ENCODE measurements at places on chromosomes 4 and X.

DNA sequence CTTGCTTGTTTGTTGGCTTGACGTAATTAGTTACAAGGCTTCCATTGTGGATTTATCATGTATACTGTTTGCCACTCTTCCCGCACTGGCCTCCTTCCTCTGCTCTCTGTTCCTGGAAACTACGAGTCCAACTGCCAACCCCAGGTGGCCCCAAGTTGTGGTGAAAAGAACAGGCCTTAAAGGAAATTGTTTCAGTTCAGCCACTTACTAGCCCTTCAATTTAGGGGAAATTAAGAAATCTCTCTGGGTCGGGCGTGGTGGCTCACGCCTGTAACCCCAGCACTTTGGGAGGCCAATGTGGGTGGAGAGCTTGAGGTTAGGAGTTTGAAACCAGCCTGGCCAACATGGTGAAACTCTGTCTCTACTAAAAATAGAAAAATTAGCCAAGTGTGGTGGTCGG is 28.0 kb downstream of the RBM47 start:
- no peak for DNase-seq

DNA sequence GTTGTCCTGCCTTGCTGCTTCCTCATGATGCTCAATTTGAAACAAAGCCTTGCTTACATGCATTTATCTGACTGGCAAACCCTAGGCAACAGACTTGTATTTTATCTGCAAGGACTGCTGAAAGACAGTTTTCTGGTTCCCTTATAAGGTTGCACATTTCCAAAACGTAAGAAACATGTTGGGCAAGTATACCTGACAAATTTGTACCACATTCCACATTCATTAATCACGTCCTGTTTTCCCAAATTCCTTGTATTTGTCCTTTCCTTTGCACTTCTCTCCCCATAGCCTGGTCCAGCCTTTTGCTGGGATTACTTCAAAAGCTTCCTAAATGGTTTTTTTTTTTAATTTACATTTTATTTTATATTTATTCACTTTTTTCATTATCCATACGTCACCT is 310.1 kb downstream of the PPP3CA start:
- DNase-seq: no peak

DNA sequence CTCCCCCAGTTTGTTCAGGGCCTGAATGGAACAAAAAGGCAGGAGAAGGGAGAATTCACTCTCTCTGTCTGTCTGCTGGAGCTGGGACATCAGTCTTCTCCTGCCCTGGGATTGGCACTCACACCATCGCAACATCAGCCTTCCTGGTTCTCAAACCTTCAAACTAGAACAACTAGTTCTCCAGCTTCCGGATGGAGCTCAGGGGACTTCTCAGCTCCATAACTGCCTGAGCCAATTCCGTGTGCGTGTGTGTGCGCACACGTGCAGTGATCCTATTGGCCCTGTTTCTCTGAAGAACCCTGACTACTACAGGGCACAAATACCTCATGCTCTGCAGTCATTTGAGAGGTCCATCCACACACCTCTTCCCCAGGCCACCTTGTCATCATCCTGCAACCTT is 18.7 kb upstream of the MAN2B2 start:
- no peak for DNase-seq

DNA sequence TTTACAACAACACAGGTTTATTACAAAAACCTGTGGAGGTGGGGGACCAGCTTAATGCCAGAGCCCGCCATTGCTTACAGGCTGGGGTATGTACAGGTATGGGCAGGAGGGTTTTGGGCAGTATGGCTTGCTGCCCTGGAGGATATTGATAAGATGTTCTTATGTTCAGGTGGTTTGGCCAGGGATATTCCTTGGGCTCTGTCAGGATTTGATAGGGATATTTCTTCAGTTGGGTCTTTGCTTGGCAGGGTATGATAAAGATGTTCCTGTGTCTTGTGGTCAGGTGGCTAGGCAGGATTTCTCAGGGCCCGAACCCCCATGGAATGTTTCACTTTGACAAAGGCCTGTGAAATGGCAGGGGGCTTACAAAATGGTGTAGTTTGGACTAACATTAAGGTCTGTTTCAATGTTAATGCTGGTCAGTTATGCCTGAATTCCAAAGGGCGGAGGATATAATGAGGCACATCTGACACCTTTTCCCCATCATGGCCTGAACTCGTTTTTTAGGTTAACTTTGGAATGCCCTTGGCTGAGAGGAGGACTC is 3.1 kb downstream of the MGST2 start:
- no peak for DNase-seq

DNA sequence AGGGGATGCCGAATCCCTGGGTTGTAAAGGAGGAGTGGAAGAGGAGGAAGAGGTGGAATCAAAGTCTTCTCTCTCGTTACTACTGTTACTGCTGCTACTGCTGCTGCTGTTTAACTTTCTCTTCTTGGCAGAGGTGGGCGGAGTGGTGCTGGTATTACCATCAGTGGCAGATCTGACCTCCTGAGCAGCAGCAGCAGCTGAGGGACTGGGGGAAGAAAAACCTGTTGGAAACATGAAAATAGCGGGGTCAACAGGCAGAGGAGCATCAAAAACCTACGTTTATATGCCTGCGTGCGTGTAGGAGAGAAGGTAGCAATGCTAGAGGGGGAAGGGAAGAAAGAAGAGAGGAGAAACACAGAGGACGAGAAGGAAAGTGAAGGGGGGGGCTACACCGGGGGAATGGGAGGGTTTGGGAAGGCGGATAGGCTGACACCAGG is 339 bp downstream of the CUL4B start:
- DNase-seq: no peak

- DNase-seq: no peak
Observed at GRCh38 chr4:27928761-27929540, 1068.3 kb downstream of the STIM2 start.

- no peak for DNase-seq
Observed at GRCh38 chrX:149871940-149872339, 9.0 kb upstream of the MAGEA8 start.

DNA sequence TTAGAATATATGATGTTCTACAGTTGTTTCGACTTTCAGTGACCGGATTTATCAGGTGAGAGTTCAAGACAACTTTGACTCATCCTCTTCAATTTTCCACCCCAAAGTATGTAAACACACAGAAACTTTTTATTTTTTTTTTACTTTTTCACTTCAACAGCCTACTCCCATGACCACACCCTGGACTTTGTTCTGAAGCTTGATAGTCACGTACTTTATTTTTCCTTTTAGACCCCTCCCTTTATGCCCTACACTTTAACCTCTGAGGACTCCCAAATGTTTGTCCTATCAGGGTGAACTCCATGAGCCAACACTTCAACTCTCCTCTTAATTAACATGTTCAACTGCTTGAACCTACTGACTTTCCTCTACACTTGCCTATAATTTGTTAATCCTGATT is 2.5 kb upstream of the DDX60 start:
- DNase-seq: no peak

GRCh38 chr4:123889507-123889906 is 492.9 kb downstream of the SPRY1 start:
- DNase-seq: no peak

DNA sequence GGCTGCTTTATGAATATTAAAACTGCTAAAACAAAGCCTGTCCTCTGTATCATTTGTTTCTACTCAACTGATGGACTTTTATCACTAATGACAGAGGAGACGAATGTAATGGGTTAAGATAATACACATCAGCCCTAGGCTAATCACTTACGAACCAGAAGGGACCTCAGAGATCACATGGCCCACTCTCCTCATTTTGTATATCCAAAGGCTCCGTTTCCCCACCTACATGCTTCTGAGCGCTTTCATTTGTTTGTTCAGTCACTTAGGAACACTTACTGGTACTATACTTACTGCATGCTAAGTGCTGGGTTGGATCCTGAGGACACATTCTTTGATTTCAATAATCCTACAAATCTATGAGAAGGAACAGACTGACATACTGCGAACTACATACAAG is 169.3 kb downstream of the CEP135 start:
- no peak for DNase-seq

GRCh38 chr4:27742816-27743215 is 882.2 kb downstream of the STIM2 start:
- DNase-seq: no peak

DNA sequence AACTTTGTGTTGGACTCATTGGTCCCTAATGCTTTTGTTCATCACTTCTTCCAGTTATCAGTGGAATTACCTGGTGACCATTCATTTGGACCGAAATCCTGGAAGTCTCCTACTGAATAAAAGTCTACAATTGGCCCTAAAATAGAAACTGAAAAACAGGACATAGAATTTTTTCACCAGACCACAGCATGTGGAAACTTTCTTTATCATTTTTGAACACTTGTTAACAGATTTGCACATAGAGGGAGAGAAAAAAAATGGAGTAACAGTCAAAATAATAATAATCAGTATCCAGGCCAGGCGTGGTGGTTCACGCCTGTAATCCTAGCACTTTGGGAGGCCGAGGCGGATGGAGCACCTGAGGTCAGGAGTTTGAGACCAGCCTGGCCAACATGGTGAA is 7.1 kb downstream of the EPGN start:
- DNase-seq: no peak

GRCh38 chrX:39891781-39892180 is 206.0 kb downstream of the BCOR start:
- peak; percentile 10 for DNase-seq

GRCh38 chr4:8920969-8921368 is 49.3 kb upstream of the HMX1 start:
- DNase-seq: no peak

GRCh38 chr4:119477412-119478053 is 151.1 kb downstream of the PDE5A start:
- DNase-seq: no peak

DNA sequence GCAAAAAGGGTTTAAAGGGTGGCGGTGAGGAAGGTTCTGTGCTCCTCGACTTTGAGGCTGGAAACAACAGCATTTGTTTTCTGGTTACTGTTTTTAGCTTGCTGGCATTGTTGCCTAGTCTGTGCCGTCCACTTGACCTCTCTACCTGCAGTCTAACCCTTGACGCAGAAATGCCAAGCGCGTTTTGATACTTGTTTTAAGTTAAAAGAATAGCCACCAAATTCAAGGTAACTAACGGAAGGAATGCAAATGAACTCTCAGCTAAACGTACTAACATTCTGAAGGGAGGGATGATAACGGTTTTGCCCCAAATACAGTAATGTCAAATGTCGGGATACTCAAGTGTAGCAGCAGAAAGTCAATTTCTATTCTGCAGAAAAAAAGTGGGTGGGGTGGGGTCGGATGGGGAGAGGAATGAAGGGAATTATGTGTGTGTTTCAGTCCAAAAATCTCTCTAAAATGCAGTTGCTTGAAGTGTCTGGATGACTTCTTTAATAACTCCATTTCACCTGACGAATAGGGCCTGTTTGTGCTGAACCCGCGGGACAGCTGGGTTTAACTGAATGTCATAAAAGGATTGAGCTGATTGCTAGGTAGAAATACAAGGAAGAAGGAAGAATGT is 3.4 kb upstream of the NKX6-1 start:
- DNase-seq: no peak

DNA sequence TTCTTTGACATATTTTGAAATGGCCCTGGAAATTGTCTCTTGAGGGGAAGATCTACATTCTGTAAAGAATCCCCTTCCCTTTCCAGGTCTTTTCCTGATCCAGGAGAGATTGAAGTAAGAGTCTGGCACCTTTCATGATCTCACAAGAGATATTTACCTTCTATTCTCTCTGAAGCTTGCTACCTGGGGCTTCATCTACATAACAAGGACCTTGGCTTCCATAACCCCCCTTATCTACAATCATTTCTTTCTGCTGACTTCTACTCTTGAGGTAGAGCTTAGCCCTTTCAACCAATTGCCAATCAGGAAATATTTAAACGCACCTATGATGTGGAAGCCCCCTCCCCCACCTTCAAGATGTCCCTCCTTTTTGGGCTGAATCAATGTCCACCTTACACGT is 383.7 kb upstream of the MAGEB18 start:
- no peak for DNase-seq

DNA sequence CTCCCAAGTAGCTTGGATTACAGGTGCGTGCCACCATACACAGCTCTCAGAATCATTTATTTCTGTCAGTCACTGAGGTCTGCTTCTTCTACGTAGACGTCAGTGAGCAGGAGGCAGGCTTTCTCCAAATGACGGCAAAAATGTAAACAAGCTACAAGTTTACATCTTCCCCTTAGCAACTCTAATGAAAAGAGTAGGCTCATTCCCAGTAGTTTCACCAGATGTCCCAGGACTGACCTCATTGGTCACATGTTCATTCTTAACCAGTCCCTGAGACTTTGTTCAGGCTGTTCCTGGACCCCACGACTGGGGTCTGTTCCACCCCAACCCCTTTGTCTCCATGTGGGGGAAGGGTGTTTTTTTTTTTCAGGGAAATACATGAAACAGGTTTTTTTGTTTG is 67.1 kb downstream of the TENM3 start:
- no peak for DNase-seq

- no peak for DNase-seq
Observed at GRCh38 chrX:37818031-37818430, 29.3 kb downstream of the DYNLT3 start.

DNA sequence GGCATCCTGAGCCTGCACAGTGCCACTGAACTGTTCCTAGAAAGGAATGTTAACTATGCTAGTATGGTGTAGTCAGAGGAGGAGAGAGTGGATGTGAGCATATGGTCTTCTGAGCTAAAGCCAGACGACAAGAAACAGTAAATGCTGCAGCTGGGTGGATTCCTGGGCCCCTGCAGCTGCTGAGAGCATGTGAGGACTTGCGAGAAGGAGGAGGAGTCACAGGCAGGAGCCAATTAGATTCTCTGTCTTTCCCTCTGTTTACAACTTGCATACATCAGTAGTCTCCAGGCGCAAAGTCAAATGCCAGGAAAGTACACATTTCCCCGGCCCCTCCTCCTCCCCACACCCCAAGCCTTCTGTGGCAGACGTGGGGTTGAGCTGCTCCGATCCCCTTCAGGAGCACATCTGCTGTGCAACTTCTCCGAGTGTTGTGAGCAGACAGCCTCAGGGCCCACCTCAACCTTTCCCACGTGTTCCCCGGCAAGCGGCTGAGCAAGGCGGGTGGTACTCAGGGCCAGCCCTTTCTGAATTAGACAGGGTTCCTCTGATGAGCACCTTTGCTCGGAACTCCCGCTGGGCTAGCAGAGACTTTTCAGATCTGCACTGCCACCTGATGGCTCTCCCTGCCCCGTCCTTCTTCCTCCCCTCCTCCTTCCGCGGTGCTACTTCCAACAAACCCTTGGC is 108.7 kb upstream of the ATP6AP2 start:
- peak; percentile 1 for DNase-seq

- no peak for DNase-seq
Observed at GRCh38 chr4:96035727-96036126, 195.8 kb downstream of the PDHA2 start.

DNA sequence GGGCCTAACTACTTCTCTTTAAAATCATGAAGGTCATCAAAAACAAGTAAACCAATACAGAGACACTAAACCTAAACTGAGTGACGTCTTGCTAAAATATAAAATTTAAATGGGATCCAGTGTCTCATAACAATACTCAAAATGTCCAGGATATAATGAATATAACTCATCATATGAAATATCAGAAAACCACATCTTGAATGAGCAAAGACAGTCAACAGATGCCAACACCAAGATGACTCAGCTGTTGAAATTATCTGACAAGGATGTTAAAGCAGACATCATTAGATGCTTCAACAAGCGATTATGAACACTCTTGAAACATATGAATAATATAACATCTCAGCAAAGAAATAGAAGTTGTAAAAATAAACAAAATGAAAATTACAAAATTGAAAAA is 8.3 kb downstream of the NAP1L2 start:
- no peak for DNase-seq

GRCh38 chr4:96389770-96390169 is 549.9 kb downstream of the PDHA2 start:
- no peak for DNase-seq

GRCh38 chr4:2406920-2407319 is 11.5 kb downstream of the ZFYVE28 start:
- no peak for DNase-seq
